PC-9 (cell line): ENCODE measurements at places on chromosomes 13 and 19. TPM values are rescaled to one million over a fixed set of nuclear protein-coding genes. Genes with fewer than 3 reads are reported as not detected.
A peak's percentile ranks its signal among the peaks of the same experiment; 100 is the strongest.

GRCh38 chr13:25581351-25581750 is 209.6 kb downstream of the ATP8A2 start:
- no peak for DNase-seq

- no peak for DNase-seq
These were observed 25.1 kb upstream of the SLITRK1 start for GRCh38 chr13:83907196-83907989.

GRCh38 chr13:45545686-45546409 is 69.7 kb downstream of the ERICH6B start:
- DNase-seq, result no peak

GRCh38 chr13:21164631-21165030 is 11.7 kb downstream of the SKA3 start:
- no peak for DNase-seq

GRCh38 chr13:113630296-113630695 is 27.7 kb downstream of the ATP4B start:
- no peak for DNase-seq

DNA sequence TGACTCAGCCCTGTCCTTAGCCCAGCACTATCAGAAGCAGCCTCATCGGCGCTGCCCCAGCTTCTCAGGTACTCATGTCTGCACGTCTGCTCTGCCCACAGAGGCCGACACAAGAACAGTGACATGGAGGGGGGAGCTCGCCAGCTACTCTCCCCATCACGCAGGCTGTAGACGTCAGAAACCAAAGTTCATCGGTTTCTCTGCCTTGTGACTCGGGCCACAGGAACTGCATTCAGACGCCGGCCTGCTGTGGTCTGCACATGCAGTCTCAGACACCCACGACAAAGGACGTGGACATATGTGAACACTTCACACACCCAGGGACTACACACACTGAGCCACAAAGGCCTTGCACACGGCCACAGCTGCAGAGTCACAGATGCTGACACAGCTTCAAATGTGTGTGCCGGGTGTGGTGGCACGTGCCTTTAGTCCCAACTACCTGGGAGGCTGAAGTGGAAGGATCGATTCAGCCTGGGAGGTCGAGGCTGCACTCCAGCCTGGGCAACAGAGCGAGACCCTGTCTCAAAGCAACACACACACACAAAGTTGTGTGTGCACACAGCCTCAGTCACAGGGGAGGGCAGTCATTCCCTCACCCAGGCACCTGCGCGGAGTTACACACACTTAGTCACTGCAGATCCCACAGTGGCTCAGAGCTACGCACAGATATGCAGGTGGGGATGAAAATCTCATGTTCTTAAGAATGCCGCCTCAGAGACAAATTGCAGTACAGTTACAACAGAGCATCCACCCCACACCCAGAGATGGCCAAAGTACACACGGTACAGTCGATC is 4.9 kb upstream of the ZFP36 start:
- peak; percentile 5 for DNase-seq

The DAND5 gene
- total RNA-seq, result 0.20 and 0.28 TPM in 2 replicates

The ZNF441 gene
- total RNA-seq, result 1.6 and 1.7 TPM in 2 replicates

The VAV1 gene
- total RNA-seq, result 7.5 and 8.2 TPM in 2 replicates

The ZNF528 gene
- total RNA-seq, result 24.0 and 32.6 TPM in 2 replicates

The DZIP1 gene
- total RNA-seq, result not detected in 2 replicates

The APC2 gene
- total RNA-seq, result 1.6 and 2.7 TPM in 2 replicates

The SF3A2 gene
- total RNA-seq, result 73.5 and 83.0 TPM in 2 replicates

The PSG2 gene
- total RNA-seq, result not detected in 2 replicates
